ENCODE measurements at places on chromosomes 6 and 20.

DNA sequence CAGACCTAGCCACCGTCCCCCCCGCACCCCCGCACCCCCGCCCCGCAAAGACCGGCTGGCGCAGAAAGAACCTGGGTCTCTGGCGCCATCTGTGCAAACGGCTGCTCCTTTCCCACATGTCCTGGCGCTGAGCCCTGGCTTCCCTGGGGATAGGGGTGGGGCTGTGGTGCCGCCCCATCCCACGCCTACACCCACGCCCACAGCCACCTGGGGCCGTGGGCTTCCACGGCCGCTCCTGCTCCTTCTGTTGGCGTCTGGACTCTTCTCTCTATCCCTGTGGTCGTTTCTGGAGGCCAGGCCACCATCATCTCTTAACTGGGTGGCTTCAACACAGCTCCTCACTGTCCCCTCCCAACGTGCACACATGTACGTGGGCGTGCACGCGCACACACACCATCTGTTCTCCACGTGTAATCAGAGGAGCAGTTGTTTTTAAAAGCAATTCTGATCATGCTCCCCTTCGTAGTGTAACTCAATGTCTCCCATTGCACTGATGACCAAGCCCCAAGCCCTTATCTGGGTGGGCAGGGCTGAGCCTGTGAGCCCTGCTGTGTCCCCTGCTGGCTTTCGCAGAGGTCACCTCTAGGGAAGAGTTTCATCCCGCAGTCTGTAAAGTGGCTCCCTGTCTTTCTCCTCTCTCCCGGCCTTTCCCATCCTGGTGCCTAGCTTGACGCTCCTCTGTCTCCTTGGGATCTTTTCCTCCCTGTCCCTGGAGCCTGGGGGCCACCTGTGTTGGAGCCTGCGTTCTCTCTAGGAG, 31.9 kb upstream of the FAM83D start:
- no peak for DNase-seq

DNA sequence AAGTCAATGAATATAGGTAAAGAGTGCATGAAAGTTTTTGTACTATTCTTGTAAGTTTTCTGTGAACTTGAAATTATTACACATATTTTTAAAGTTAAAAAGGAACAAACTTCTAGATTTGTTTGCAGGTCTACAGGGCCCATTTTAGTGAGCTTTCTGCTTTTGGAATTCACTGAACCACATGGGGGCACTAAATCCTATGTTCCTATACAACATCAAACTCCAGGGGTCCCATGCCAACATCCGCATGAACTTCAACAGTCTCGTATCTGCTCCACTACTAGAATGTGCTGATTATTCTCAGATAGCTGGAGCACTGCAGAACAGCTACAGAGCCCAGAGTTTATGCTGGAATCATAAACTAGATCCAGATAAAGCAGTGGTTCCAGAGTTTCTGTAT, 347.9 kb upstream of the SPTLC3 start:
- no peak for DNase-seq

DNA sequence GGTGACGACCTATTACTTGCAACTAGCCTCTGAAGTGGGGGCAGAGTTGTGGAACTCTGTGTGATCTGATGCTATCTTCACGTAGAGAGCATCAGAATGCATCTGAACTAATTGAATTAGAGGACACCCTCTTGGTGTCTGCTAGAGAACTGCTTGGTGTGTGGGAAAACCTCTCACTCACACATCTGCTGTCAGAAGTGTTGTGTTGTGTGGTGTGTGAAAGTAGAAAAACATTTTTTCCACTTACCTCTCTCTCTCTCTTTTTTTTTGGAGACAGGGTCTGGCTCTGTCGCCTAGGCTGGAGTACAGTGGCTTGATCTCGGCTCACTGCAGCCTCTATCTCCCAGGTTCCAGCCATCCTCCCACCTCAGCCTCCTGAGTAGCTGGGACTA, 90.0 kb downstream of the CHMP4B start:
- DNase-seq: no peak

DNA sequence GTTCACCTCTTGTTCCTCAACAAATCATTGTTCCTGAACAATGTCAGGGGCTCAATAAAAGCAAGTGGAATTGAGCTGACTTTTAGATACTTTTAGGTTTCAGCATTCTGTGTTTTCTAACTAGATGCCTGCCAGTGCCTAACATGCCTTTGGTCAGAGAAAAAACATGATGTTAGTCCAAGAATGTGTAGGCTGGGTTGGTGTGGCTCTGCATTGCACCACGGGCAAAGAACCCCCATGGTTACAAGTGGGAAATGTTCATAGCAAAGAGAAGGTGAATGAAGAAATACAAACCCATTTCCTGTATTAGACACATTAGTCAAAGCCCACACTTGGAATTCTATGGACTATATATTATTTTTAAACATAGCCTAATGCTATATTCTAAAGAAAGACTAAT, 193.3 kb downstream of the TMEM200A start:
- no peak for DNase-seq

DNA sequence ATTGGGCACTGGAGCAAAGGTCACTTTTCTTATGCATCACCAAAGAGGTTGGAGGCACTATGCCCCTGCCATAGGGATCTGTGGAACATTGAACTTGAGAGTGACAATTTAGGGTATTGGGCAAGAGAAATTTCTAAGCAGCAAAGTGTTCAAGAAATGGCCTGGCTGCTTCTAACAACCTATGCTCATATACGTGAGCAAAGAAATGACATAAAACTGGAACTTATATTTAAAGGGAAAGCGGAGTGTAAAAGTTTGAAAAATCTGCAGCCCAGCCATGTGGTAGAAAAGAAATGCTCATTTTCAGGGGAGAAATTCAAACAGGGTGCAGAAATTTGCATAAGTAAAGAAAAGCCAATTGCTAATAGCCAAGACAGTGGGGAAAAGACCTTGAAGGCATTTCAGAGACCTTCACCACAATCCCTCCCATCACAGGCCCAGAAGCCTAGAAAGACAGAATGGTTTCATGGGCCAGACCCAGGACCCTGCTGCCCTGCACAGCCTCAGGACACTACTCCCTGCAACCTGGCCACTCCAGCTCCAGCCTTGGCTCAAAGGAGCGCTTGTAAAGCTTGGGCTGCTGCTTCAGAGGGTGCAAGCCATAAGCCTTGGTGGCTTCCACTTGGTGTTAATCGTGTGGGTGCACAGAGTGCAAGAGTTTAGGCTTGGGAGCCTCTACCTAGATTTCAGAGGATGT, 24.4 kb downstream of the NCR2 start:
- no peak for DNase-seq

DNA sequence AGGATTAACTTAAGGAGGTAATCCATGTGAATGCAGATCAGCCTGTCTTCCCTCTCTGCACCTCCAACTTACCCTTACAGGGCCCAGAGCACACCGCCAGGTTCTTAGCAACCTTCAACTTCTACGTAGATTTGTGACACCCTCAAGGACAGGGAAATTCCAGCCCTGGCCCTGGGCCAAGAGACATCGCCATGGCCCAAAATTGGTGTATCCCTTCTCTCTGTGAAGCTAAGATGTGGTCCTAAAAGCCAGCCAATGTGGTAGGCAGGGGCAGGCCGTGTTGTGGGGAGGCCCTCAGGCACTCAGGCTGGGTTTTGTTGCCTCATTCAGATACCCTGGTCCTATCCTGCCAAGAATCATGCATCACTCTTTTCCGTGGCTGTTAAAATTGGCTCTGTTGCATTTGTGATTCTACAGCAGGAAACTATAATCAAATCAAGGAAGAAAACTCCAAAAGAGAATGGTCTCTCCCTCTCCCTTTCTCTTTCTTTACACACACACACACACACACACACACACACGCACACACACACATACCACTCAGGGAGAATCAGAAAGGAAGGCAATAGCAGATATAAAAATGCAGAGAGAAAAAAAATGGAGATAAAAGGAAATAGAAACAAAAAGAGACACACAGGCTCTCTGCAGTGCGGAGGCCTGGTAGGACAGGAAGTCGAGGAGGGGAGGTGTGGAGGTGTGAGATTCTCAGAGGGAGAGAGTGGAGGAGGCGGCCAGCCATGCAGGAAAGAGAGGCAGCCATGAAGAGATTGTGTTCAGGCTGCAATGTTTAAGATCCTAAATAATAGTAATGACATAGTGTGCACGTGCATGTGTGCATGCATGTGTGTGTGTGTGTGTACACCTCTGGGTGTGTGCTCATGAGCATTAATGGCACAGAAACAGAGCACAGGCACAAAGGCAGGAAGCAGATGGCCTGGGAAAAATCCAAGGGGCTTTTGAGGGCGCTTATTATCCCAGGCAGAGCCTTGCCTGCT, 201.8 kb upstream of the LRFN2 start:
- no peak for DNase-seq

GRCh38 chr6:111105578-111105977, 18.3 kb downstream of the SLC16A10 start:
- DNase-seq: no peak

All from stimulated activated CD4-positive, alpha-beta T cell treated with anti-CD3 and anti-CD28 coated beads, Interleukin-2, amount 100 ng/mL, for 4 hours (primary cell).